Central memory CD4-positive, alpha-beta T cell (primary cell): ENCODE measurements at places on chromosomes 12 and 14.

- DNase-seq = no peak
Observed at GRCh38 chr14:79117561-79117960, 947.4 kb downstream of the NRXN3 start.

- DNase-seq = no peak
Observed at GRCh38 chr14:39217214-39217879, 16.4 kb upstream of the MIA2 start.

DNA sequence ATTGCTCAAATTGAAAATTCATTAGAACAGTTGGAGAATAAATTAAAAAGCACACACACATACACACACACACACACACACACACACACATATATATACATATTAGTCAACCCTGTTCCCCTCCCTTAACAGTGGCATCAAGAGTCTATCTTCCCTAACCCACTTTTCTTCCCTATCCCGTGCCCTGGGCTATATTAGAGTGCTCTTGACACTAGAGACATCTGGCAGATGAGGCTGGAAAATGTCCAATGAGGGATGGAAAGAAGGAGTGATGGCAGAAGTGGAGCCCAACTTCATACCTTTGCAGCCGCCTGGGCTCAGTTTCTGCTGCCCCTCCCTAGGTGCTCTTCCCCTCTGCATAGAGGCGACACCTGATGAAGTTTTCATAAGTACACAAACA, 172.4 kb upstream of the NUDT4 start:
- DNase-seq = no peak

- no peak for DNase-seq
Observed at GRCh38 chr12:31026202-31026601, 47.5 kb upstream of the DDX11 start.

DNA sequence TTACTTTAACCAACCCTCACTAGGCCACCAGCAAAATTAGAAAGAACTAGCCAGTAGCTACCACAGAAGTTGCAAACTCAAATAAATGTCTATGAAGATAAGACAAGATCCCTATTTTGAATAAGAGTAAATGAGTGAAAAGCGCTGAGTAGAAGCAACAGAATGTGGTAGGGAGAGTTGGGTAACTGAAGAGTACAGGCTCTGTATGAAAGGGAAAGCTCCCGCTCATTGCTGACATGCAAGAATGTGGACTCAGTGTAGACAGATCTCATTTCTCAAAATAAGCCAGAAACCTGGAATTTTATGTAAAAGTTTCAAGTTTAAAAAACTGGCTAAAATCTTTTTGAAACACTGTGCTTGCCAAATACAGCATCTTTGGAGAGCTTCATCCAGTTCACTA, 63.9 kb downstream of the NAV3 start:
- DNase-seq = no peak

GRCh38 chr12:9114946-9115345, 773 bp downstream of the A2M start:
- no peak for DNase-seq

- no peak for DNase-seq
Observed at GRCh38 chr14:68476212-68477109, 316.4 kb downstream of the ZFP36L1 start.

DNA sequence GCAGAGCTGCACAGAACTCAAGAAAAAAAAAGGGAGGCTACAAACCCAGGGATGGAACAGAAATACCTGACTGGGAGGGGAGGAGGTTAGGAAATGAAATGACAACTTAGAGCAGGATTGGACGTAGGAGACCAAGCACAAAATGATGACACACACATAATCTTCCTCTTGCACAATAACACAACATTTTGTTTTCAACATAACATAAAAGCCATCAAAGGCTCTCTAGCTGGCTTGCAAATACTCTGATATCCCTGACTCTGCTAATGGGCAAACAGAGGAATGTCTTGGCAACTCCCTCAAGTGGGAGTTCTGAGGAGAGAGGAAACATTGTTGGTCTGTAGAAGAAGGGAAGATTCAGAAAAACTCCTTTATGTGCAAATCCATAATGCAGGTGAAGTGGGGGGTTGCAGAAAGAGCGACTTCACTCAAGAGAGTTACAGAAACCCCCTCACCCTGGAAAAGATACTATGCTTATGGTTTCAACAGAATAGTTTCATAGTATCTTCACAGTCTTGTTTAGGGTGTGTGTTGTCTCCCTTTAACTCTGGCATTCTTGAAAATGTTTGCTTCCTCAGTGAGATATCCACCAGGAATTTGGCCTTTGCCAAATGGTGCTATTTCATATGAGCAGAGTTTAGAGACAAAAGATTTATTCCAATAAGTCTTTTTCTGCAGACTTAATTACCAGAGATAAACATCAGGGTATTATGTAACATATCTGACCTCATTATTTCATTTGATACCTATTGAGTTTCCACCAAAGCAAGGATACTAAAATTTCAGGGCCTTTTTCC, 43.8 kb upstream of the LTBP2 start:
- DNase-seq = no peak
